Stimulated activated CD4-positive, alpha-beta T cell treated with anti-CD3 and anti-CD28 coated beads, Interleukin-12 subunit alpha, Interleukin-12 subunit beta, amount 100 ng/mL, for 4 hours (primary cell): ENCODE measurements at places on chromosomes 6 and 20.

DNA sequence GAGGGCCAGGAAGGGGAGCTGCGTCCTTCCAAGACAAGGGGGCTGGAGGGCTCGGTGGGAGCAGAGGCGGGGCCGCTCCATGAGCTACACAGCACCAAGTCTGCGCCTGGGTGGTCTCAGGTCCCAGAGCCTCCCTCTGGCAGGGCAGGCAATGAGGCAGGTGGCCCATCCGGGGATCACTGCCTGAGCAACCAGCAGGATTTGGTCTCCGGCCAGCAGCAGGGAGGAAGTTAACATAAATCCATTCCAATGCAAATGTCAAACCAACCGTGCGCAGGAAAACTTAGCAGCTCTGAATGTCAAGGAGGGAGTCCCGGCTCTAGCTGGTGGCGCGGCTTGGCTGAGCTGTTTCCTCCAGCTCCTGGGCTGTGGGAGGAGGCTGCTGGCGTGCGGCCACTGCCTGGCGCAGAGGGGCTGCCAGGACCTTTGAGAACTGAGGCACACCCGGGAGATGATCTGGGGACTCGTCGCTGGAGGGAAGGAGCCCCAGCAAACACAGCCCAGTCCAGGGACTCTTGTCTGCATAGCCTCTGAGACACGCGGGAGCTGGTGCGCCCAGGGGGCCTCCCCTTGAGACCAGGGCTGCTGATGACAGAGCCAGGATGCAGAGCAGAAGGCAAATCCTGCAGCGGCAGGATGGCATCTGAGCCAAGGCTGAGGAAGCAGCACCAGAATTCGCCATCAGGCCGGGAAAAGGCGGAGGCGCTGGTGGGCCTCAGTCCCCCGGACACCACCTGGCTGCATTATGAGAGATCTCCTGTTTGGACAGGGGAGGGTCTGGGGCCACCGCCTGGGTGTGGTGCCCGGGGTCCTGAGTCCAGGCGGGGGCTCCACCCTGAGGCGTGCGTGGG is 33.1 kb upstream of the CHRNA4 start:
- no peak for DNase-seq

DNA sequence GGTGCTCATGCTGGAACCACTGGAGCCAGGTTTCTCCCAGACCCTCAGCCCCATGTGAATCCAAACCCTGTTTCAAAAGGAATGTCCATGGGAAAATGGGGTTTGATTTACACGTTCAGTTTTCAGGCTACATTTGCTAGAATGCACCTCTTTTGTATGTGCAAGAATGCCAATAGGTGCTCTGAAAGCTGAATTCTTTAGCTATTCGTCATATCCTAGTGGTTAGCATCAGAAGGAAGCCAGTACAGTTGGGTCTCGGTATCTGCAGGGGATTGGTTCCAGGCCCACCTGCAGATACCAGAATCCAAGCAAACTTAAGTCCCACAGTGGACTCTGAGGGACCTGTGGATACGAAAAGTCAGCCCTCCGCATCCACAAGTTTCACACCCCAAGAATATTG is 93.4 kb downstream of the UST start:
- no peak for DNase-seq

GRCh38 chr6:4487538-4487937 is 288.7 kb upstream of the CDYL start:
- no peak for DNase-seq

DNA sequence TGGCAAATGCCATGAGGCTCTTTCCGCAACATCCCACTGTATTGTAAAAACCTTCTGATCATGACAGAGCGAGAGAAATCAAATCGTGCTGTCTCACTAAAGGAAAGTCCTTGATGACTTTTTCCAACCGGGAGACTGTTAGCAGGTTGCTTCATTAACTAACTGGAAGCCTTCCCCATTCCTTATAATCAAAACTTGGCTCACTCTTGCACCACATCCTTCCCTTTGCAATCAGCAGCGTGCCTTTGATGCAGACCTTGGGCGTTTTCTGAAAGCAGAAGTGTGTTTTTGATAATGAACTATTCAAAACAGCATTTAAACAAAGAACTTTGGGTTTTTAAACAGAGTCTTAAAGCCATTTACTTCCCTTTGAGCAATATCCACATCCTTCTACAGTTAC is 96.2 kb upstream of the CNR1 start:
- no peak for DNase-seq

- DNase-seq, result no peak
These were observed 179.8 kb downstream of the FOXA2 start for GRCh38 chr20:22404419-22405170.

DNA sequence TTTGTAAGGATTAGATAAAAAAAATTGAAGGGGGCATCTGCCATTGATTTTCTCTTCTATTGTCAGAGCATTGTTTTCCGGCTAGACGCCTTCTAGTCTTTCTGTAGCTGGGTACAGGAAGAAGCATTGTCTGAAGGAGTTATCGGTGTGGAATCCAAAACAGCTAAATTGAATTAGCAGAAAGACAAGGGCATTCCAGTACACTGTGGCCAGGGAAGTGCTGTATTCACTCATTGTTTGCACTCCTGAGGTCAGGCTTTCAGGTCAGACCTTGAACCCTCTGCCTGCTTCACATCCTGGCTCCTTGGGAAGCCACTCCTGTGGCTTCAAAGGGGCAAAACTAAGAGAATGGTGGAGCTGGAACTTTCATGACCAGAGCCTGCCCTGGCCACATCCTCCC is 81.1 kb upstream of the SNAP25 start:
- DNase-seq, result no peak

DNA sequence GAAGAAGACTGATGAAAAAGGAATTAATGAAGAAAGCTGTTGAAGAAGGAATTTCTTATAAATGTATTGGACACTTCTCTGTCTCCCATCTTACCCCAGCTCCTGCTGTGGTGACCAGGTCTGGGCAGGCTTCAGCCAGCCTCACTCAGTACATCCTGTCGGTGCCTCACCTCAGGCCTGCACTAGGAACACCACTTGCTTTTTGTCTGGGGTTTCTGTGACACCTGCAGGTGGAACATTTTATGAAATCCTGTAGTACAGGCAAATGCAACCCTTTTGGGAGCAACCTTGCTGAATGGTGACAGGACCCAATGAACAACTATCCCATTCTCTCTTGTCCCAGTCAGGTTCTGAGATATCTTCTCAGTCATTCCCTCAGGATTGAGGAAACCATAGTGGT is 129.7 kb downstream of the PRDM13 start:
- DNase-seq, result no peak

GRCh38 chr6:55835220-55835619 is 40.2 kb downstream of the BMP5 start:
- DNase-seq, result no peak

DNA sequence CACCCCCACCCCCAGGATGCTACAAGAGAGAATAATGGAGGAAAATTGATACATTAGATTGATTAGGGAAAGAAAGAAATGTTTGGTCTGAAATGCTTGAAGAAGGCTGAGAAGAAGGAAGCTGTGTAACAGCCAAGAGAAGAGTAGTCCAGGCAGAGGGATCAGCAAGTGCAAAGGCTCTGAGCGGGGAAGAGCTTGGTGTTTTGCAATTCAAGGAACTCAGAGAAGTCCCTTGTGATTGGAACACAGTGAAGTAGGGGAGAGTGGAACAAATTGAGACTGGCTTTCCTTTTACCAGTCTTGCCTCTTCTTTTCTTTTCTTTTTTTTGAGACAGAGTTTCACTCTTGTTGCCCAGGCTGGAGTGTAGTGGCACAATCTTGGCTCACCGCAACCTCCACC is 76.6 kb upstream of the CHD6 start:
- DNase-seq, result no peak

- no peak for DNase-seq
These were observed 322.4 kb upstream of the TSHZ2 start for GRCh38 chr20:52649727-52650126.

DNA sequence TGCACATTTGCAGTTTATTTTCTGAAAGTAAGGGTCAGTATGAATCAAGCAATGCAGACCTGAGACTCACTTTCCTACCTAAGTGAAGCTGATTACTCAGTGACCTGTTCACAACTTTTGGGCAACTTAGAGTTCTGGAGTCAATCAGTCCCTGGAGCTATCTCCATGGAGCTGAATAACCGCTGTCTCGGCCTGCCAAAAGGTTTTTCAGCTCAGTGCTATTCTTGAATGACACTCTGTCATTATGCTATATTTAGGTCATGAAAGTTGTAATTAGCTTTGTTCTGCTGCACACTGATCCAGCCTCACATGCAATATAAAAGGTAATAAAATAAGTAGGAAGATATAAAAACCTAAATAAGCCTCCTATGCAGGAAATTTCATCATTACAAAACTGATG is 356.0 kb downstream of the BMP2 start:
- DNase-seq, result no peak

GRCh38 chr6:84042603-84043002 is 9.0 kb downstream of the MRAP2 start:
- DNase-seq, result no peak

DNA sequence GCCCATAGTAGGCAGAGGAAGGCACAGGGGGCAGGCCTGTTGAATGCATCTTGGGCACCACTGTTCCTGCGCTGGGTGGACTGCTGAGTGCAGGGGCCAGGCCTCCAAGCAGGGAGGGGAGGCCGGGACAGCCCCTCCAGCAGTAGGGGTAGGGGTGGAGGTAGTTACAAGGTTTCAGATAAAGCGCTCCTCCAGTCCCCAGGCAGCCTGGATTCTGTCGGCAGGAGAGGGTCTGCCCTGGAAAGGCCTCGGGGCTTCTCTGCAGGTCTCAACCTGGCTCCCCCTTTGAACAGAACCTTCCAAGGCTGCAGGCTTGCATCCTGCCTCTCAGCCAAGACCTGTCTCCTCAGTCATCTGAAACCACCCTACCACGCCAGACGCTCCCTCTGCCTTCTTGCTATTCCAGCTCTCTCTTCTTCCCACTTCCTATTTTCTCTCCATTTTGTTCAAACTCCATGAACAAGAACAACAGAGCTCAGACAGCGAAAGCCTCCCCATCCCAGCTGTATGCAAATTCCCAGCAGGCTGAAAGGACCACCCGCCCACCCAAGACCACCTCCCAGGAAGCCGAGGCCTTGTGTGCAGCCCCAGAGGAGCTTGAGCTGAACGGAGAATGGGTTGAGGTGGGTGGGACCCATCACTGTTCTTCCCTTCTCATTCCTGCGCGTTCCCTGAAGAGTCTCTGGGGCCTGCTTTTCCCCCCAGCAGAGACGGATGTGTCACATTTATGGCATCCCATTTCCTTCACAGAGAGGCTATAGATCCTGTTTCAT is 1.4 kb downstream of the MLN start:
- no peak for DNase-seq

GRCh38 chr6:52546192-52546591 is 30.7 kb downstream of the TRAM2 start:
- no peak for DNase-seq

GRCh38 chr6:21886542-21887151 is 293.1 kb downstream of the SOX4 start:
- no peak for DNase-seq

DNA sequence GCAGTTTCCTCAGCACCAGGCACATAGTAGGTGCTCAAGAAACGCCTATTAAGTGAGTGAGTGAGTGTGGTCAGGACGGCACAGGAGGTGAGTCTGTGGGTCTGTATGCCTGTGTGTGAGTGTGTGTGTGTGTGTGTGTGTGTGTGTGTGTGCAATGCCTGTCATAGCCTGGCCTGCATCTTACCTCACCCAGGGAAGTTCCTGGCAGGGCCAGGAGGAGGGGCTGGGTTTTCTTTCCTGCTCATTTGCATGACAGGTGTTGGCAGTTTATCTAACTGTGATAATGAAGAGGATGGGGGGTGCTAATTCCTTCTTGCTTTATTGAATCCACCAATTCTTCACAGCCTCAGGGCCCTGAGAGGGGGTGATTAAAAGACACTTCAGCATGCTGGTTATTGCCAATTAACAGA is 146.7 kb upstream of the MLN start:
- DNase-seq, result no peak

GRCh38 chr6:304833-305370 is 12.6 kb downstream of the DUSP22 start:
- no peak for DNase-seq

DNA sequence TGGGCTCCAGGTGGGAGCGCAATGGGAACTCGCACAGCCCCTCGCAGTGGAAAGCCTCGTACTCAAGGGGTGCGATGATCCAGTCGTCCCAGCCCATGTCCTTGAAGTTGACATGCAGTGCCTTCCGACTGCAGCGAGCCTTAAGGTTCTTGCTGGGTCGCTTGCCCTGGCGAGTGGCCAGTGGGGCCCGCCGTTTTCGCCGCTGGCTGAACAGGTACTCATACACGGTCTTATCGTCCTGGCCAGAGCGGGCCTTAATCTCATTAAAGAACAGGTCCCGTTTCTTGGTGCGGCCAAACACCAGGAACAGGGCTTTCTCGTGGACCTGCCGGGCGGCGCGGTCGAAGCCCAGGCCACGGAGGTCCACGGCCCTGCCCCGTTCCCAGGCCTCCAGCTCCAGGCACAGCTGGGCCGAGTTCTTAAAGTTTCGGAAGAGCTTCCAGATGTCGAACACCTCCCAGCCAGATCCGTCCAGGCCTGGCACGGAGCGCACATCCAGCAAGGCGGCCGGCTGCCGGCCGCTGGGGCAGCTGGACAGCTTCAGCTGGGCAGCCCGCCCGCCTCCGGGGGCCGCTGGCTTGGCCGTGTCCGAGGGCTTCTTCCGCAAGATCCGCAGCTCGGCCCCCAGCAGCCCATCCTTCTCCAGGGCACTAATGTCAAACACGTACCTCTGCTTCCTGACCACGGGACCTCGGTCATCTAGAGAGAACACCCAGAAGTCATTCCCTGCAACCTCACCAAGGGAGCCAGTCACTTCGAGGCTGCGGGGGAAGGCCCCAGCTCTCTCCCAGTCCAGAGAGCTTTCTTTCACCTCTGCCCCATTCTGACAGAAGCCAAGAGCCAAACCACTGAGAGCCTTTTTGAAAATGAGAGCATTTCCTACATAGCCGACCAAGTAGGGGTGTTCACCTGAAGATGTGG is 3.7 kb downstream of the GDF5 start:
- no peak for DNase-seq

DNA sequence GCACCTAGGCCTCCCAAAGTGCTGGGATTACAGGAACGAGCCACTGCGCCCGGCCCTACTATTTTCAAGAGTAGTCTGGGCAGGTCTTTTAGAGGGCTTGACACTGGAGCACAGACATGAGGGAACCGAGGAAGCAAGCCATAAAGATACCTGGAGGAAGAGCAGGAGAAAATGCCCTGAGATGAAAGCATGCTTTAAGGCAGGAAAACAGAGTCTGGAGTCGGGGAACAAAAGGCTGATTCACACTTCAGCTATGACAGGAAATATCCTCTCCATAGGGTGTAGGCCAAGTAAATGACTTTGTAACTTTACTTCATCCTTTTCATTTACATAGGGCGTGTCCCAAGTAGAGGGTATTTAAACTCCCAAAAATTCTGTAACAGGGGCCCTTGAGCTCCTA is 4.3 kb upstream of the SERINC3 start:
- no peak for DNase-seq

DNA sequence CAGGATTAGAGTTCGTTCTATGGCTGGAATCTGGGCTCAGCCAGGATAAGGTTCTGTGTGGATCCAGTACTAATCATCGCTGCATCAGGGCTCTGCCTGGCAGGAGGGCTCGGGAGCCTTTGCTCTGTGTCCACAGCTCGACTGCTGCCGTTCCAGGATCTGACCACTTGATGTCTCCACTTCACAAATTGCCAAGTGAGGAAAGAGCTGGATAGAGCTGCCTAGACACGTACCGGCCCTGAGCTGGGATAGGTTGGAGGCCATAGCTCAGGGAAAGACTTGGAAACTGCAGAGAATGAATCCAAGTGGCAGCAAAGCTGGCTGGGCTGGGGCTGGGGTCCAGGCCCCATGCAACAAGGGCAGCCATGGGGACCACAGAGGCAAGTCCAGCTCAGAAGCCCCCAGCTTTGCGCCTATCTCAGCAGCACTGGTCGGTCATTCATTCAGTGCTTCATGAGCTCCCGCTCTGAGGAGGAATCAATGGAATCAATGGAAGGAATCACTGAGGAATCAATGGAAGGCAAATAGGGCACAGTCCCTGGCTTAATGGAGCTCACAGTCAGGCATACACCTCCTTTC is 38.0 kb upstream of the TOP1 start:
- DNase-seq, result peak; percentile 55
